Tibial nerve (tissue), 4 donors: ENCODE measurements at places on chromosomes 7 and 10.

- no peak for DNase-seq
Observed at GRCh38 chr10:59465088-59465487, 102.7 kb upstream of the FAM13C start.

DNA sequence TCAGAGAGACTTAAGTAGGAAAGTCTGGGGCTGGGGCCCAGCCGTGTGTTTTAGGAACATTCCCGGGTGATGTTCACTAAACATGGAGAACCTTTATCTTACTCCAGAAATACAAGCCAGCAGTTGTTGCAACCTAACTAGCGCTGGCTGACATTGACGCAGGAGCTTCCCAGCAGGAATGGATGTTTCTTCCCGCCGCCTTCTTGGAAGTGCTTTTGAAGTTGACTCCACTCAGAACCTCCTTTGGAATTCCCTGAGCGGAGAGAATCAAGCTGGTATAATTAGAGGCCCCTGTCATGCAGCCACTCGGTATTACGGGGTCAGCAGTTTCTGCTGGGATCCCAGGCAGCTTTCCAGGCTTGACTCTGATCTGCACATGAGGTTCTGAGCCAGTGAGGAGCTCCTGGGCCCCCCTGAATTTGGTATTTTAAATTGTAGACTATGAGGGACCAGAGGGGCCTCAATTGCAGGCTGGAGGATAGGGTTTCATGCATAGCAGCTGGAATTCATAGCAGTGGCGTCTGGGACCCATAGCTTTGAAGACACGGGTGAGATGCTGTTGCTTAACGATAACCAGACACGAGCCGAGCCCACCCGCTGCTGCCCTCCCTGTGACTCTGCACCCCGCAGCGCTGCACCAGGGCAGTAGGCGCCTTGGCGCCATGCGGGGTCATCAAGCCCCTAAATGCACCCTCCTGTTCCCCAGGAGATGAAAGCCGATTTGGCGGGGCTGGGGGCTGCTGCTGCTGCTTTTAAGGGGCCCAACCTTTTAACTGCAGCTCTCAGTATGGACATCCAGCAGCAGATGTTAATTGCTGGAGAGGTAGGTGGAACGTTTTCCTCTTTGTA, 61.8 kb downstream of the EEPD1 start:
- no peak for DNase-seq

- DNase-seq, result no peak
Observed at GRCh38 chr10:51522858-51523257, 176.5 kb downstream of the CSTF2T start.

DNA sequence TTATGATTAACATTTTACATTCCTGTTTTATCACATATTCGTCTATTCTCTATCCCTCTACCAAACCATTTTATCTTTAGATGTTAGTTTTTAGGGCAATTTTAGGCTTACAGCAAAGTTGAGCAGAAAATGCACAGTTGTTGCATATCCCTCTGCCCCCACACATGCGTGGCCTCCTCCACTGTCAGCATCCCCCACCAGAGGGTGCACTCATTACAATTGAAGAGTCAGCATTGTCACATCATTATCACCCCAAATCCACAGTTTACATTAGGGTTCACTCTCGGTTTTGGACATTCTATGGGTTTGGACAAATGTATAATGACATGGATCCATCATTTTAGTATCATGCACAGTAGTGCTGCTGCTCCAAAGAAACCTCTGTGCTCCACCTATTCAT, 86.4 kb downstream of the WDR37 start:
- no peak for DNase-seq

DNA sequence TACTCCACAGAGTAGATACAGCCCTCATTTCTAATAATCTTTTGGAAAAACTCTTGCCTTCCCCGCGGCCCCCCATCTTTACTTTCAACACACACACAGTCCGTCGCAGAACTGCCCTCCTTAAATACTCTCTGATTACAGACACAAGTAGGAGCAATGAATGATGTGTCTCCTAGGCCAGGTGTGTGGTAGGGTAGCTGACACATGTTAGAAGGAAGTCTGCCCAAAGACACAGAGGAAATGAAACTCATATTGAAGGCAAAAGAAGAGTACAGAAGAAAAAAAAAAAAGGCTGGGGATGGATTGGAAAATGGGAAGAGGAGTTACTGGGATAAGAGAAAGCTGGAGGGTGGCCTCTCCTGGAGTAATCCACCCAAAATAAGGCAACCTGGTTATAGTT, 14.6 kb downstream of the OPALIN start:
- no peak for DNase-seq

- DNase-seq, result no peak
Observed at GRCh38 chr10:110326351-110327032, 21.8 kb upstream of the SMNDC1 start.

DNA sequence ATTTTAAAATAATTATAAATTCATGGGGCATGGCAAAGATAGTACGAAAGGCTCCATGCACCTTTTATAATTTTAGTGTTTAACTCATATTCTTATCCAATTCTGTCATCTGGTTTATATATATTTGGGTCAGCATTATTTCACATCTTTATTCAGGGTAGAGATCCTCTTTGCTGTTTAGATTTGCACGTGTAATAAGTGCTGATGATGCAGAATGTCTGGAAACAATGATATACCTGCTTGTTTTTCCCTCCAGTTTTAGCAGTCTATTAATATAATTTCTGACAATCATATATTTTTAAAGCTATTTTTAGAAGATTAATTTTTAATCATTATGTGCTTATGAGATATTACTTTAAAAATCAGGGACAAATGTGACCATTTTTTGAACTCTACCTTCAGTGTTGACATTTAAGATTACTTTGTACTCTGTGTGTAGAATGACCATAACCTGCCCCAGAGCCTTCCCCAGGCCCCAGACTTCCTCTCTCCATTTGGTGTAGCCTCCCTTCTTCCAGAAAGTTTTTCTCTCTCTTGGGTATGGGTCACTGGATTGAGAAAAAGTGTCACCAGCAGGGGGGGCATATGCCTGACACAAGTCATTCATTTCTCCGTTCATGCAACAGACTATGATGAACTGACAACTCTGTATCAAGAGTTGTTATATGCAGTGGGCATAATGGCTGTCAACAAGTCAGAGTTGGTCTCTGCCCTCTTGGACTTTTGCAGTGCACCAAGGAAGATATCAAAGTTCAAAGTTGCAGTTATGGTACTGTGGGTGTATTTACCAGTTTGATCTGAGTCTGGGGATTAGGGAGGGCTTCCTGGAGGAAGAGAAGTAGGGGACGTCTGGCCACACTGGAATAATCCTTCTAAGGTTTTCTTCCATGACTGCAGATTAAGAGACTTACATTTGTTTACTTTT, 192.6 kb upstream of the CCDC6 start:
- no peak for DNase-seq

DNA sequence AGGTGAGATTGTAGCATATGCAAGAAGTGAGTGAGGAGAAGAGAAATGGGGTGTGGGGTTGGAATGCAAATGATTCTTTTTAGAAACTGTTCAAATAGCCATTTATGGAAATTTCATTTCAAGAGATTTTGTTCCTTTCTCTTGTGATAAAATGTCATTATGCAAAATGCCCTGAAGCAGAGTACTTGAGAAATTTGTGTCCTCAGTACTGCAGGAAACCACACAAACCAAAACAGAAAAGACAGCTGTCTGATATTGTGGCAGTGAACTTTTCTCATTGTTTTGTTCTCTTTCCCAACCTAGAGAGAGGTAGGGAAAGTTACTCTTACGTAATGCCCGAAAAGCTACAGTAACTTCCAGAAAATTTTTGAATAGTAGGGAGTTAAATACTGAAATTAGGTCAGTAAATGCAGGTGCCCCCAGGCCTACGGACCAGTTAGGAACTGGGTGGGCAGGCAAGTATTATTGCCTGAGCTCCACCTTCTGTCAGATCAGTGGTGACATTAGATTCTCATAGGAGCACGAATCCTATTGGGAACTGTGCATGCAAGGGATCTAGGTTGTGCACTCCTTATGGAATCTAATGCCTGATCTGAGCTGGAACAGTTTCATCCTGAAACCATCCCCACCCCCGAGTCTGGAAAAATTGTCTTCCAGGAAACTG, 34.0 kb downstream of the DLD start:
- DNase-seq, result no peak

DNA sequence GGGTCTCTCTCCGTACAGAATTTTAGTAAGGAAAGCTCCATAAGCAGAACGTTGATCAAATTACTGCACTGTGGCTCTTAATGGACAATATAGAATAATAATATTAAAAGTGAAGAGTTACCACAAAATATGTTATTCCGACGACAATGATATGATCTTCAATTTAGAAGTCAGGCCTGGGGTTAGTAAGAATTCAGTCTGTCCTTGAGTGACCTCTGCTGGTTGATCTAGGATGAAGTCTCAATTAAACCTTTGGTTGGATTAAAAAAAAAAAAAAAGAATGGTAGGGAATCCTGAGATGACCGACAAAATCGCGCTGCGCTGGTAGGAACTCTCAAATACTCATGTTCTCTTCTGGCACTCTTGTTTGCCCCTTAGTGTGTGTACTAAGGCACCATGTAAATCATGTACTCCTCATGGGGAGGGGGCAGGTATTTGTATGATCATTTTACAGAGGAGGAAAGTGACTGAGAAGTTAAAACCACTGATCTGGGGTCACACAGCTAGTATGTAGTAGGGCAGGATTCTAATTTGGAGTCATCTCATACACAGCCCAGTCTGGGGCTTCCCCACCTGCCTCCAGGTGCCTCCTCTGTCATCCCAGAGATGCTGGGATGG, 161.3 kb upstream of the NPVF start:
- DNase-seq, result peak; percentile 56

DNA sequence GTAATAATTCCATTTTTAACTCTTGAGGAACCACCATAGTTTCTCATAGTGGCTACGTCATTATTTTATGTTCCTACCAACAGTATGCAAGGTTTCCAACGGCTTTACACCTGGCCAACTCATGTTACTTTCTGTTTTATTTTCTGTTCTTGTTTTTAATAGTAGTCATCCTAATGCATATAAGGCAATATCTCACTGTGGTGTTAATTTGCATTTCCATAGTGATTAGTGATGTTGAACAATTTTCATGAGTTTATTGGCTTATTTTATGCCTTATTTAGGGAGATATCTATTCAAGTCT, 465.5 kb upstream of the KLF6 start:
- DNase-seq, result no peak

DNA sequence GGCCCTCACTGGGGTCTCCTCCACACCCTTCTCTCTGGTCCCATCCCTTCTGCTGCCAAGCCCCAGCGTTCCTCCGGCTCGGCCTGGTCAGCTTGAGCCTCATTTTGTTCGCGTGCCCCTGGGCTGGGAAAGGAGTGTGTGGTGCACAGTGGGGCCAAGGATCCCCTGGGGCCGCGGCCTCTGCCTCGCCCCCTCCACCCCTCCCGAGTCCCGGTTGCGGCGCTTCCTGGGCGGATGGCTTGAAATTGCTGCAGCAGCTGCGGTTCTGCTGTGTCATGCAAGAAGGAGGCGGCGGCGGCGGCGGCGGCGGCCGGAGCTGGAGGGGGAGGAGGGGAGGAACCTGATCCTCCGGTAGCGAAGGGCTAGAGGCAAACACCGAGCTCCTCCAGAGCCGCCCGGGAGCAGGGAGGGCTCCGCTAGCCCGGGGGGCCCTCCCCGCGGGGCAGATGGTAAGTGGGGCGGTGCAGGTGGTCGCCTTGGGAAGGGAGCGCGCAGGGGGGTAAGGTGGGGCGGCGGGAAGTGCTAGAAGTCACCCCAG, 217.8 kb upstream of the MKLN1 start:
- peak; percentile 59 for DNase-seq

- no peak for DNase-seq
Observed at GRCh38 chr10:92729886-92730285, 40.1 kb downstream of the HHEX start.

DNA sequence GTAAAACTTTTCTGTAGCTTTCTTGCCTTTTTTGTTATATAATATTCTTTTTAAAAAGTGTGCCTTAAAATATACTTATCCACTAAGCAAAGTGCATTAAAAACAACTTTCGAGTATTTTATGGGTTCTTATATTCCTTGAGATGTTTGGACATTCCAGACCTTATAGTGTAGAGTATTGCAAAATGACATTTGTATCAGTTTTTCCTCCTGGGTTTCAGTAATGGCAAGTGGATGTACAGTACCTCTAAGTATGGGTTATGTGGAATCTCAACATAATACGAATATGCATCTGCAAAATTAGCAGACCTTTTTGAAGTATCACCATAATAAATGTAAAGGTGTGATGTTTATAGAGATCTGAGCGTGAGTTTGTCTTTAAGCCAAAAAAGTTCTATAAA, 2.7 kb downstream of the CDK13 start:
- DNase-seq, result no peak

GRCh38 chr7:73526896-73527821, 5.1 kb upstream of the BAZ1B start:
- no peak for DNase-seq

GRCh38 chr7:12244129-12244528, 33.0 kb downstream of the TMEM106B start:
- no peak for DNase-seq
